ENCODE measurements at places on chromosomes 6 and 20.

DNA sequence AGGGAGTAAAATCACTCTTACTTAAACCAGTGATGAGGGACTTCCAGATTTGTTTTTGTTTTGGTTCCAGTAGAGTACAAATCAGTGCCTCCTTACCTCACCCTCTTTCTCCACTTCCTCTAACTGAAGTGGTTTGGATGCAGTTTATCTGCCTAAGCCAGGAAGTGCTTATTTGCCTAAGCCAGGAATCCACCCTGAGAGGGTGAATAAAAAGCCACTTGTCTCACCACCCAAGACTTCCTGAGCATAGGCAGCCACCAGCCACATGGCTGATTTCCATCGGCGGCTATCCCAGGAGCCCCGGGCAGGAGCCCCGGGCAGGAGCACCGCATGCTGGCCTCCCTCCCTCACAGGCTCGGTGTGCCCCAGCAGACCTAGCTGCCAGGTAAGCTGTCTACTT lies 12.0 kb downstream of the LRP11 start:
- DNase-seq: no peak

GRCh38 chr20:10067321-10067720 lies 32.5 kb downstream of the ANKEF1 start:
- DNase-seq: no peak

DNA sequence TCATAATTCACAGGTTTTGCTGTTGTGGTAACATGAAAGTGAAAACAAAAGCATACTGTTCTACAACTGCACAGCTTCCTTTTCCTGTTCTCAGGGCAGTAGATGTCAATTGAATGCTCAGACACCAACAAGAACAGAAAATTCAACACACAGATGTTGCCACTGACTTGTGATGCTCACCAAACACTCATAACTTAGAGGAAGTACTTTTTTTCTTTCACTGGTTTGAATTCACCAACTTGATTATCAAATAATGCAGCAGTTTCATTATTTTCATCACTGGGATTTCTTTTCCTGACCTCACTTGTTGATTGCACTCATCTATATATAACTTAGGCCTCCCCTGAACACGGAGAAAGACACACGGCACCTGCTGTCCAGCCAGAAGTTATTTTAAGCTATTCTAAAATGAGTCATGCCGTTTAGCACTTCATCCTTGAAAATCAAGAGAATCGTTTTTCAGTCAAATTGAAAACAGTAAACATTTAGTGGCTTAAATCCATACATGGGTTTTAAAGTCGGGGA lies 949 bp downstream of the TXLNB start:
- no peak for DNase-seq

- DNase-seq: no peak
These were observed 88.6 kb downstream of the PPP1R14C start for GRCh38 chr6:150231525-150231850.

DNA sequence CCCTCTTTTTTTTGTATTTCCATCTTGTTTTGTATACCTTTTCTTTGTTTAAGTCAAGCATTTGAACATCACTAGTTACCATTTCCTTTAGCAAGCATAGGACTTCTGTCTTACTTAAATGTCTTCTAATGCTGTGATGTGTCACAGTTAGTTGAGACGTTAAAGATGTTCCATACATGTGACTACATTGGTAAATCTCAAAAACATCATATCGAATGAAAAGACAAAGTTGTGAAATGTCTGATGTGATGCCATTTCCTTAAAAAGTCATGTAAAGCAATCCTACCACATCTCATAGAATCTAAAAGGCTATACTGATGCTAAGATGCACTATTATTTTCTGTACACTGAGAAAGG lies 26.8 kb downstream of the SLC16A10 start:
- no peak for DNase-seq

DNA sequence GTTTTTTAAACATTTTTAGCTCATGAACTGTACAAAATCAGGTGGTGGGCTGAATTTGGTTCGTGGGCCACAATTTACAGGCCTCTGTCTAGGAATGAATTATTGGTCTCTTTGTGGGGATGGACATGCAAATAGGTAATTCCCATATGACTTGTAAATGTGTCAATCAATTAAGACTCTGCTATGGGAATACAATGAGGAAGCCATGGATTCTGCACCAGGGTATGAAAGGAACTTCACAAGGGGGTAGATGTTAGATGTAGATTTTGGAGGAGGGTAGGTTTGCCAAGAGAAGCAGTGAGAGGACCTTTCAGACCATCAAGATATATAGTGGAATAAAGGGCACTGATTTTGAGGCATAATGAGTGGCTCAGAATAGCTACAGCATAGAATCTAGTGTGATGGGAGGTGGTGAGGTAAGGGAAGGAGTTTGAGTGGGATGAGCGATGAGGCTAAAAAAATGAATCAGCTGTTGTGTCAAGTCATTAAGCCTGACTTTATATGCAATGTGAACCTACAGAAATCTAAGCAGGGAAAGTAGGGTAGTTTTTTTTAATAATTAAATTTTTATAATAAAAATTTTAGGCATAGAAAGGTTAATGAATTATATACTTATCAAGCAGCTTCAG lies 32.6 kb upstream of the RNF182 start:
- no peak for DNase-seq

Measured in non-pigmented ciliary epithelial cell (primary cell).